ENCODE measurements at places on chromosomes 6 and 20.

GRCh38 chr20:9493803-9494202 is 20.6 kb upstream of the LAMP5 start:
- DNase-seq = no peak

- no peak for DNase-seq
These were observed 27.8 kb downstream of the UBE2V1 start for GRCh38 chr20:50085146-50085480.

DNA sequence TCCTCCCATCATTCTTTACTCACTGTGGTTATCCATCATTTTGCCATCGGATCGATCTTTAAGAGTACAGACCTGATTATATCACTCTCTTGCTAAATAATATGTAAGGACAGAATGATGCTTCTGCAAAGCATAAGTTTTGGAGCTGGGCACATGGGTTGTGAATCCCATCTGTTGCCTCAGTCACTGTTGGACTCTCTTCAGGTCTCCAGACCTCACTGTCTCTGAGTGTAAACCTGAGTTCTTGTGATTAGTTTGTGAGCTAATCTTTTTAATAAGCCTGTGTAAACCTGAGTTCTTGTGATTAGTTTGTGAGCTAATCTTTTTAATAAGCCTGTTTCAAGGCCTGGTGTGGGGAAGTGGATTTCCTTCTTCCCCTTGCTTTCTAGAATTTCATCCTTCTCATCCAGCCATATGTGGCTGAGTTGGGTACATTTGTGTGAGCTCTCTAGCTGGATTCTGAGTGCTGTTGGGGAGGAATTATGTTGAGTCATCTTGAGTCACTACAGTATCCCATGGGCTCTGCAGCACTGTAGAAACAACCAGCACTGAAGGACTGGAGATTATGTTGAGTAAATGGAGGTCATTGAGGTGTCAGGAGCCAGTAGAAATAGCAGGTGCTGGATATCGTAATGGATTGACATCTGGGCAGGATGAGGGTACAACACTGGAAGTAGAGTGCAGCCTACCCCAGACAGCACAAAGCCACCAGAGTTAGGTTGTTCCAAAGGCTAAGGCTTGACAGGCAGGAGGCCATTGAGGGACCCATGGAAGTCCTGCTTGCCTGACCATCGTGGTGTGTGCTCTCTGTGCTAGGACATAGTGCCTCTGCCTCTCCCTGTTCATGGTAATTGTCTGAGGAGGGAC is 52.4 kb downstream of the SCAND1 start:
- no peak for DNase-seq

DNA sequence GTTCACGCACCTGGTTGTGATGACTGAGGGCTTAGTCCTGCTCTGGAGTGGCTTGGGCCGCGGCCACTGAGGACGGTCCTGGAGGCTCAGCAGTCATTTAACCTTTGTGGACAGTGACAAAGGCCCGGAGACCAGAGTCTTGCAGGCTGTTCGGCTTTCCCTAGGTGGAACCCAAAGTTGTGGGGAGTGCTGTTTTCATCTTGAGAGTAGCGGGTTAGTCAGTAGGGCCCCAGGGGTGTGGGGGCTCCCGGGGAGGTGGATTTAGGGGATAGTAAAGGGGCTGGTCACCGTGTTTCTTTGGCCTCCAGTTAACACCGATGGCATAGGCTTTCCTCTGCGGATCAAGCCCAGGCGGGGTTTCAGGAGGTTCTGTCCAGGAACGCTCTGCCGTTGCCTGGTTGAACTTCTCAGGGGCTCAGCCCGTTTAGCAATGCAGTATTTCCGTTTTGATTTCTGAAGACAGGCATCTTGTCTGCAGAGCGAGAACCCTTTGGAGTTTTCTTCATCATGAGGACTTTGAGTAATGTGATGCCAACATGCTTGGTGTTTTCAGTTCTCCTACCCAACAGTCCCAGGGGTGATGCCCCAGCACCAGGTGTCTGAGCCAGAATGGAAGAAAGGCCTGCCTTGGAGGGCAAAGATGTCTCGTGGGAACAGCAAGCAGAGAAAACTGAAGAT is 31.8 kb downstream of the ZNF831 start:
- DNase-seq = no peak

GRCh38 chr20:562232-562897 is 18.8 kb upstream of the CSNK2A1 start:
- DNase-seq = no peak

DNA sequence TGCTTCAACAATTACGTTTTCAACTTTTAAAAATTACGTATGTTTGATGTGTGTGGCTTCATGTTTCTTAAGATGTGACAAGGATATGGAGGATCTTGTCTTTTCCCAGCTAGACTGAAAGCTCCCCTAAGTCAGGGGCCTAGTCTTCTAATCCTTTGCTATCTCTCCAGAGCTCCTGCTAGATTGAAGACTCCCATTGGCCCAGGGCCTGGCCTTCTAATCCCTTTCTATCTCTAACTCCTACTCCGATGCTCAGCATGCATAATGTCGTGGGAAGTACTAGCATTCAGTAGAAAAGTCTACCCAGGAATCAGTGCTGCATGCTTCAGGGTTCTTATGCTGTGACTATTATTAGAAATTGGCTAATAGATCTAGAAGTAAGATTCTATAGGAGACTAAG is 144.8 kb upstream of the SUPT3H start:
- no peak for DNase-seq

GRCh38 chr20:34491226-34491931 is 24.8 kb upstream of the DYNLRB1 start:
- DNase-seq = no peak
